B cell (primary cell): ENCODE measurements at places on chromosomes 6 and 20.

- DNase-seq = no peak
Observed at GRCh38 chr20:21609981-21610380, 95.5 kb upstream of the PAX1 start.

- no peak for DNase-seq
Observed at GRCh38 chr6:161133963-161134362, 139.9 kb downstream of the AGPAT4 start.

DNA sequence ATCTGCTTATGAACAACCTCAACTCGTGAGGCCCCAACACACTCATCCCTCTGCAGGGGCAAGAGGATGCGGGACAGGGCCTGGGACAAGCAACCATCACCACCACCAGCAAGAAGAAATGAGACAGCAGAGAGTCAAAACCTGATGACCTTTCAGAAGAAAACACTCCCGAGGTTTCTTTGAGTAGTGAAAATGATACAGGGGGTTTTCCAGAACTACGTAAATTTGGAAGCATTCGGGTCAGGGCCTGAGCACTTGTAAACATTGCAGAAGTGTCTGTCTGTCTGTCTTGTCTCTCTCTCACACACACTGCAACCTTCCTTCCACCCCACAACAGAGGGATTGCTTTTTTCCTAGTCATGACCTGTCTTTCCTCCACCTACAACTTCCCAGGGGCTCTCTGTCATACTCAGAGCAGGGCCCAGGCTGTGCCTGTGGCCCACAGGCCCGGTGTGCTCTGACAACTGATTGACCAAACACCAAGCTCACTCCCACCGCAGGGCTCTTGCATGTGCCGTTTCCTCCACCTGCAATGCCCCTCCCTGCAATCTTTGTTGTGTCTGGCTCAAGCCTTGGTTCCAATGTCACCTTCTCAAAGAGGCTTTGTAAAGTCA lies 90.9 kb downstream of the BMP7 start:
- DNase-seq = no peak

- DNase-seq = peak; percentile 62
Observed at GRCh38 chr6:149060300-149060984, 257.1 kb upstream of the TAB2 start.

GRCh38 chr20:38065764-38066375 lies 32.3 kb downstream of the RPRD1B start:
- no peak for DNase-seq

DNA sequence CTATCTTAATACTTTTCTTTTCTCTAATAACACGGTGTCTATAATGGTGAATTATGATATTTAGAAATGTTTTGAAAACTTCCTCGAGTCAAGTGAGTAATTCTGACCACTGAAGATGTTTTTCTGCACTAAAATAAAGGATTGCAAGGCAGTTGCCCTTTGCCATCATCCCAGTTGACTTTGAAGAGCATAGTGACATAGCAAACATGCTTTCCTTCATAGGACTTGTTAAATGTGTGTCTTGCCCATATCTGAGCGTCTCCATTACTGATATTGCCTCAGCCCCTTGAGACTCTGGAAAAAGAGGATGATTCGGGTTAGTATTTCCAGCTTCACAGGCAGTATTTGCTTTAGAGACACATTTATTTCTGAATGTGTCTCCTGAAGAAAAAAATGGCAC lies 125.2 kb upstream of the MCHR2 start:
- no peak for DNase-seq

DNA sequence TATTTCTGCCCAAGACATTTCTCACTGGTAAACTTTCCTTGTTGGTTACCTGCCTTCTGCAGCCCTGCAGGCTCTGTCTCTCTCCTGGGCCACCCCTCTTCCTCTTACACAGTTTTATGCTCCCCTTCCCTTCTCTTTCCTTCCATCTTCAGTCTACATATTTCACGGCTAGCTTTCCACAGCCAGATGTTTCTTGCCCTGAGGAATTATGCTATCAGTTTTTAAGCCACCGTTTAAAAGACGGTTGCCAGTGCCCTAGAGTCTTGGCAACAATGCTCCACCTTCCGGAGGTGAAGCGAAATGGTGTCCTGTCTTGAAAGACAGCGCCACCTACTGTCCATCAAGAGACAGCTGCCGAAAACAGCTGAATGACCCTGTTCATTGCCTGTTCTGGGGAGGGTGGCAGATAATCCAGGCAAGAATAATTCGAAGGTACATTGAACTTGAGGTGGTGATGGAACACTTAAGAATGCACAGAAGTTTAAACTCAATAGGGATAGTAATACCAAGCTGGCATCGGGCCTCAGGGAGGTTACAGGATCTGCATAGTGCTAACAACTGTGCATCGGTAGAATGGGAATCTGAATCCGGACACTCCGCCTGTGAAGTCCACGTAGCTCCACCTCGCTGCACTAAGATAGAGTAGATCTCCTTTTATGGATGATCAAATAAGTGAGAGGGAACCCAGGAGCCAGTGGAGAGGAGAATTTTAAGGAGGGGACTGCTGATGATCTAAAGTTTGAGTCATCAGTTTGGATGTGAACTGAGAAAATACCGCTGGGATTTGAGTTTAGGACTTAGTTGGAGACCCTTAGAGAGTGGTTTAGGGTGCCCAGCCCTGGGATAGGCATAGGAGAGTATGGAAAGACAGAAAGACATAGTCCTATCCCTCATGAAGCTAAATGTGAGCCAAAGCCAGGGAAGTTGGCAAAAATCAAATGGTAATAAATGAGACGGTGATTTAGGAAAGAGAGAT lies 4.8 kb upstream of the TRIM40 start:
- DNase-seq = peak; percentile 87

DNA sequence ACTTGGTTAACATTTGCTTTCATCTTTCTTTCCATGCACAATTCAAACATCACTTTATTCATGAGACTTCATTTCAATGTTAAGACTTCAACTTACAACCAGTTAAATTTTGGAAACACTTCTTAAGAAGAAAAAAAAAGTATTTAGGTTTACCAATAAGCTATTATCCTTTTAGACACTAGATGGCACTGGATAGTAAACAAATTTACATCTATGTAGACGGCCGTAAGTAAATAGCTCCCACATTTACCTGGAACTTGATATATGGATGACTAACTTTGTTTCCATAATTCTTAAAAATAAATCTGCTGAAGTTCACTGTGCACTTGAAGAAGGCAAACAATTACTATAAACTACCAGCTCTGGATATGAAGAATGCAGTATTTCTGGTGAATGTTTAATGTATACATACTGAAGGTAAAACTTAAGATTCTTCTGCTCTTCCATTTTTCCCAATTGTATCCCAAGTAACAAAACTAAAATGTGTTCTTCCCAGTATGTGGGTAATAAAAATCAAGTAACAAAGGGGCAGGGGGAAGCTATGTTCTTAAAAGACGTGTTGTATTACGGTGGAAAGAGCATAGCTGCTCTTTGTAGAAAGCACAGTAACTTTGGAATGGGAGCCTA lies 130.6 kb upstream of the C6orf118 start:
- no peak for DNase-seq

DNA sequence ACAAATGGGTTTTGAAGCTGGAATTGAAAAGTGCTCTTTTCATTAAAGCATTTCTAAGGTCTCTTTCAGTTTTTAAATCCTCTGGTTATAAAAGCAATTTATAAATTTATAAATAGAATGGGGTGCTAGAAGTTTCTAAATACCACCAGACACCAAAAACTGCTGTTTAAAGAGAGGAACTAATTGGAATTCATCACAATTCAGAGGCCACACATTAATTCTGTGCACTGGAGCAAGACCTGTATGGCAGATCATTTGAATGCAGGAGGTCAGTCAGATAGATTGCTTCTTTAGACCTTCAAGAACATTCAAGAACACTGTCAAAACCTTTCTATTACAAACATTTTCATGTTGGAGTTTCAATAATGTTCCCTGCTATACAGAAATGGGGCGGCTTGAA lies 55.1 kb downstream of the ALDH8A1 start:
- DNase-seq = no peak
